NCI-H1436 treated with DMSO at 0.1 percent for 48 hours (cell line): ENCODE measurements at places on chromosomes 3 and 15.

- DNase-seq: no peak
Observed at GRCh38 chr15:80292079-80292478, 40.1 kb upstream of the CTXND1 start.

DNA sequence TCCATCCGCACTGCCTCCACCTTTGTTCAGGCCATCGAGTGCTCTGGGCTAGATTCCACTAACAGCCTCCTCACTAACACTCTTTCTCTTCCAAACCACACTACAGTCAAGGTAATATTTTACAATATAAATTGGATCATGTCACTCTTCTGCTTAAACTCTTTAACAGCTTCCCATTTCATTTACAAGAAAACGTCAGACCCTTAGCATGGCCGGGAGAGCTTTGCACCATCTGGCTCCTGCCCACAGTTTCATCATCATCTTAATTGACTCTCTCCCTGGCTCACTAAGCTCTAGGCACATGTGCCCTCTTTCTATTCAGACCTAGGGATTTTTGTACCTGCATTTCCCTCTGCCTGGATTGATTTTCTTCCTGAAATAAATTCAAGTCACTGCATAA is 354.7 kb downstream of the FGF12 start:
- DNase-seq: peak; percentile 71

- DNase-seq: no peak
Observed at GRCh38 chr3:87145553-87145952, 81.6 kb upstream of the CHMP2B start.

DNA sequence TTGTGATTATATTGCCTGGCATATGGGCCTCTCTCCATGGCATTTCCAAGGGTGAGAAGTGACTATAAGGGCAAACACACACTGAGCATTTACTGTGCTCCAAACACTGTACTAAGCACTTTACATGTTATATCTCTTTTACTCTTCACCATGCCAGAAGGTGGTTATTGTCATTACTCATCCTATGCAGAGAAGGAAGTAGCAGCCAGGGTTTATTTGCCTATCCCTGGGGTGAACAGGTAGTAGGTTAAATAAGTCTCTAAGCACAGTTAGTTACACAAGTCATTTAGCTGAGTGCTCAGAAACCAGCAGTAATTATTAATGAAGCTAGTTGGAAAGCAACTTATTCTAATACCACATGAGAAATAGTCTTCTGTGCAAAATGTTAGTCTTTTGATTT is 109.9 kb upstream of the SYNPR start:
- no peak for DNase-seq

GRCh38 chr3:104933972-104934371 is 432.7 kb upstream of the ALCAM start:
- no peak for DNase-seq

DNA sequence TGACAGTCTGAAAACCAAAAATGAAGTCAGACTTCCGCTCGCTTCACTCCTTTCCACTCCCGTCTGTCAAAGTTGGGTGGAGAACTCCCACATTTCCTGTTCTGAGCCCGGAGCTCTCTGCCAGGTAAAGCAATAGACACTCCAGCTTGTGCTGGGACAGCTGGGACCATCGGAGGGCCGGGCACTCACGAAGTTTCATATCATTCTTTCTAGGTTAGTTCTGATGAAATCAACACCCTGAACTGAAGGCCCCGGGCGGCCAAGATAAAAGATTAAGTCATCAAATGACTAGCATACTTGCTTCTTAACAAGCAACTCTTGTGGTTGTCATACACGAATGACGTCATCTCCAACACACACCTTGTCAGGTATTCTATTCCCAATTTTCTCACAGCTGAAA is 42.1 kb downstream of the MAGI1 start:
- no peak for DNase-seq

DNA sequence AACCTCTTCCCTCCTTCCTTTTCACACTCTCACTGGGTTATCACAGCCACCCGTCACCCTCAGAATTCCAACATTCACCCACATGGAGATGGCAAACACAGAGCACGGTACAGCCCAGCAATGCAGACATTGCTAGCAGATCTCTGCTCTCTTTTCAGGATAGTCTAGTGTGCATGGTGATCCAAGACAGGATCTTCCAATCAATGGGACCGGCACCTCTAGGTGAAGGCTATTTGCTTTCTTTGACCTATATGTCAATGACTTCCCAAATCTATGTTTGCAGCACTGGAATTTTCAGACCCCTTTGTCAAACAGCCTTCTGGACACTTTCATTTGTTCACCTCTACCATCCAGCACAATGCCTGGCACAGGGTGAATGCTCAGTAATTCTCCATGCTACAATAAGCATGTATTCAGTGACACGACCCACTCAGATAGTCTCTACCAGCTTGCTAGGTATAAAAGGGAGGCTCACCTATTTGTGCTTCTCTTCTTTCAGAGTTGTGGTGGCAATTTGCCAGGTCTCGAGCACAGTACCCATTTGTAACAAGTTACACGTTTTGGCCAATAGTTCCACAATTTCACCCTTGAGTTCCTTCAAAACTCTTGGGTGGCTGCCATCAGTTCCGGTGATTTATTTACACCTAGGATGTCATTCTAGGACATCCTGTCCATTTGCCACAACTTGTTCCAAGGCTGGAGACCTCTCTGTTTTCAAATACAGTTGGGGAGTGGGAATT is 279.1 kb upstream of the ICE2 start:
- DNase-seq: no peak

DNA sequence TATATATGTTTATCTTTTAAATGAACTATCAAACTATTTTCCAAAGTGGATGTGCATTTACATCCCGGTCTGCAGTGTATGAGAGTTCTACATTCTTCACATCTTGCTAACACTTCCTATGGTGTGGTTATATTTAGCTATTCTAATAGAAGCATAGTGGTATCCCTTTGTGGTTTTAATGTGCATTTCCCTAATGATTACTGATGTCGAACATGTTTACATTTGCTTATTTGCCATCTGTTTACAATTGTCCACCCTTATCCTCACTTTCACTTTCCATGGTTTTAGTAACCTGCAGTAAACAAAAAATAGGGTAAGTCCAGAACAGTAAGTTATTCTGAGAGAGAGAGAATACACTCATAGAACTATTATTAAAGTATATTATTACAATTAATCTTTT is 360.5 kb upstream of the NAALADL2 start:
- no peak for DNase-seq

DNA sequence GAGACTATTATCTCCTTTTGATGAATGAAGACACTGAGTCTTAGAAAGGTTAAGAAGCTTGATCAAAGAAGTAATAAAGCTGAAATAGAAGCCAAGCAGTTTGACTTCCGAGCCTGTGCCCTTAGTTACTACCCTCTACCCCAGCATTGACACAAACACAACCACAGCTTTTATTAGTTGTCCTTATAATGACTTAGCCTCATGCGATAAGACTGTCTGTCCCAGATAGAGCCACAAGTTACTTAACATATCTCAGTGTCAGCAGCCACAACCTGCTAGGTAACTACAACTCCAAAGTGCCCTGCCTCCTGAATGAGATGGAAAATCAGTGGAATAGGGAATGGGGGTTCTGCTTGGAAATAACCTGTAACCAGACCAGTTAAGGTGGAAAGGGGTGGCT is 781.6 kb upstream of the CFAP20DC start:
- DNase-seq: no peak

- DNase-seq: no peak
Observed at GRCh38 chr3:1848935-1849334, 249.7 kb upstream of the CNTN4 start.

GRCh38 chr15:81653259-81653658 is 279.2 kb upstream of the TMC3 start:
- no peak for DNase-seq

DNA sequence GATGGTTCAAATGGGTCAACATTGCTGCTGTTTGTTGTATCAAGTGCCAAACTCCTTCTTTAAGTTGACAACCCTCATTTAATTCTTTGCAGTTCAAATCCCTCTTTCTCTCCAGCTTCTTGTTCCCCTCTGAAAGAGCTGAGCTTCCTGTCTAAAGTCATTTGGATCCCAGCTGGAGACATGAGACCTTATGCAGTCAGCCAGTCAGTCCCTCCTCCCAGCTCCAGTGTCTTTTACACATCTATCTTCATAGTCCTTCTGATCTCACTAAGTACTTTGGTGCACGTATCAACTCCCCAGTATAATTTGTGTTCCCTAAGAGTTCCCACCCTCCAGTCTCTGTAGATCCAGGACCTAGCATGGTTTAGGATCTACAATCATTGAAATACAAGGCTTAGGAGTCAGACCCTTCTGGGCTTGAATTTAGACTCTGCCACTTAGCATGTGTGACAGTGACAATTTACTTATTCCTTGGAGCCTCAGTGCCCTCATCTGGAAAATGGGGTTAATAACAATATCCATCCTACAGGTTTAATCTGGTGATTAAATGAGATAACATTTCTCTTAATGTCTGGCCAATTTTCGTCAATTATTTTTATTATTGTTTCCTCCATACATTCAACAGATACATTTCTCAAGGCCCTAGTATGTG is 102.8 kb upstream of the SEMA6D start:
- DNase-seq: no peak

- no peak for DNase-seq
Observed at GRCh38 chr3:55668359-55668758, 181.3 kb upstream of the WNT5A start.

- no peak for DNase-seq
Observed at GRCh38 chr15:77026501-77027110, 31.7 kb downstream of the PSTPIP1 start.

- no peak for DNase-seq
Observed at GRCh38 chr3:123667784-123668183, 82.9 kb upstream of the HACD2 start.

GRCh38 chr15:63436872-63437375 is 55.3 kb upstream of the CA12 start:
- peak; percentile 44 for DNase-seq

- DNase-seq: no peak
Observed at GRCh38 chr15:41839781-41840491, 1.3 kb downstream of the PLA2G4B start.

DNA sequence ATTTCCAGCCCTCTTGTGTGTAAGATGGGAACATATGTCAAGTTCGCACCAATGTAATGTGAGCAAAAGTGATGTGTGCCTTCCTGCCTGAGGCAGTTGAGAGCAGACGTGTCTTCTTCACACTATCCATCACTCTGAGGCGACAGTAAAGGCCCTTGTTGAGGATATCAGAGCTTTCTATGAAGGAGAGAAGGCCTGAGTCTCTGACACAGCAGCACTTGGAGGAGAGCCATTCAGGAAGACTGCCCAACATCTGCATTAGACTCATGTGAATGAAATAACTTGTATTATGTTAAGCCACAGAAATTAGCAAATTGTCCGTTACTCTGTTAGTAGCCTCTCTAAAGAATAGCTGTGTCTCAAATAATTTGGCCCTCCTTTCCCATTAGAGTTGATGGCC is 108.8 kb upstream of the CCDC54 start:
- no peak for DNase-seq

DNA sequence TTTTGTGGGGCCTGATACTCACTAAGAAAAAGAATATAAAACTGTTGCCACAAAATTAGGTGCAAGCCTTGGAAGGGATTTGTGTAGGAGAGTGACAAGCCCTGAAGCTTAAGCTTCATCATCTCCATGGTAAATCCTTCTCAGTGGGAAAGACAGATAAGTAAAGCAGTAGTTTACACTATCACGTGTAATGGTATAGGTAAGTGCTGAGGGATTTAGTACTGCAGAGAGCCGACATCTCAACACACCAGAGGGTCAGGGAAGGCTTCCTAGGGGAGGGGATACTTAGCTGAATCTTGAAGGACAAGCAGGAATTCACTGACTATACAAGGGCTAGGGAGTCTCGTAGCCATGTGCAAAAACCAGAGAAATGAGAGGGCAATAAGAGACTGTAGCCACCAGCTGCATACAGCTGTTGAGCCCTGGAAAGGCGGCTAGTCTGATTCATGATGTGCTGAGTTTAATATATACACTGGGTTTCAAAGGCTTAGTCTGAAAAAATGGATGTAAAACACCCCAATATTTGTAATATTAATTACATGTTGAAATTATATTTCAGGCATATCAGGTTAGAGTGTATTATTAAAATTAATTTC is 11.1 kb downstream of the SLC24A1 start:
- DNase-seq: no peak
